Naive B cell (primary cell): ENCODE measurements at places on chromosomes 7 and 10. TPM values are rescaled to one million over a fixed set of nuclear protein-coding genes. Genes with fewer than 3 reads are reported as not detected.

The IFIT3 gene
- polyA plus RNA-seq: 7.3 TPM

The AIFM2 gene
- polyA plus RNA-seq: 1.9 TPM

DNA sequence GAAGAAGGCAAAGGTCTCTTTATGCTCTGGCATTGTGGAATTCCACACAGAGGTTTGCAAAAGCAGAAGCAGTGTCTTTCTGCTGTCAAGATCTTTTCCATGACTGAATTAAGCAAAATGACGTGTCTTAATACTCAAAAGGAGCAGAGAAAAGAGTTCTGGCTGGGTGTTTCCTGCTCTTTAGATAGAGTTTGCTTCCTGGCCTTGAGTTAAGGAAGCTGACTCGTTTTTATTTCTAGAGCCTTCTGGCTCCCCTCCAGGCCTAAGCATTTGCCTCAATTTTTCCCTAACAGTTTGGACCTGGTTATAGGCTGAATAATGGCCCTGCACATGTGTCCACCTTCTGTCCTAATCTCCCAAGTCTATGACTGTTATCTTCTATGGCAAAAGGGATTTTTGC lies 21.6 kb downstream of the TAS2R41 start:
- no peaks in the 10 kb centered on the region for H3K4me1 ChIP-seq
- DNase-seq: no peak
- H3K4me3 ChIP-seq: no peak overlapping the region
- no peaks in the 10 kb centered on the region for H3K27me3 ChIP-seq

DNA sequence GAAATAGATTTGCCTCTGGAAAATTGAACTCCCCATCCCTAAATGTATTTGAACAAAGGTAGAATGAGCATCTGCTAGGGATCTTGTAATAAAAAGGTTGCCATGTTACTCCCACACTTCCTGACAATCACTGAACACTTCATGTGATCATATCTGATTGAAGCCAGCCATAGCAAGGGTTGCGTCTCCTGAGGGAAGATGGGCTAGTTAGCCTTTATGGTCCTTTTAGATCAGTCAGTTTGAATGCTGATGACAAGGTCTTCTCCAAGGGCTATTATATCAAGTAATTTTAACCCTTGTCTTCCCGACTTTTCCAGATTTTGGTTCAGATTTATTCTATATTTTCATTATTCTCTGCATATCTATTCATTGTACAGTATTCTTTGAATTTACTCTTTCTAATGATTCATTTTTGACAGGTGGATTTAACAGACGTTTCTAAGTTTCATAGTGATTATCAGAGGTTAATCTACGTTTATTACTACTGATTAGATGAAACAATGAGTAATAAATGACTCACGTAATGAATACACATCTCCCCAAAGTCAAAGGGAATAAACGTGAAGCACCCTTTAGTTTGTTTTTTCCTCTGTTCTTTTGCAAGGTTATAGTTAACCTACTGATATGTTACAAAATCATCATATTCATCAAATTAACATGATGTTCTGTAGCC lies 28.1 kb downstream of the CSGALNACT2 start:
- DNase-seq: no peak
- peaks cover 6% of the 10 kb centered on the region for H3K4me1 ChIP-seq
- H3K27ac ChIP-seq: no peak overlapping the region
- no peaks in the 10 kb centered on the region for H3K27me3 ChIP-seq

DNA sequence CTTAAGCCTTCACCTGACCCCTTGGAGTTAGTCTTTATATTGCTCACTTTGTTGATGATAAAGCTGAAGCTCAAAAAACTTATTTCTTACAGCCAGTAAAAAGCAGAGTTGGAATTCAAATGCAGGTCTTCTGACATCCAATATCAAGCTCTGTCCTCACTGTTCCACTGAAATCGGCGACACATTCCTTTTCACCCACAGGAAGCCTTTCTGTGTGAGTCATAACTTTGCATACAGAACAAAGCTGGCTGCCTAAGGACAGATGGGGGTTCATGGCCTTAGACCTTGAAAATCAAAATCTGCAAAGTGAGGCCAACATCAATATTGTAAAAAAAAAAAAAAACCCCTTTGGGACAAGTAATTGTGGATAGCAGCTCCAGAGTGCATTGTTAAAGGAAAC lies 21.8 kb upstream of the AKR1B1 start:
- H3K27me3 ChIP-seq: peaks cover 4% of the 10 kb centered on the region
- DNase-seq: no peak
- no peaks in the 10 kb centered on the region for H3K4me1 ChIP-seq

DNA sequence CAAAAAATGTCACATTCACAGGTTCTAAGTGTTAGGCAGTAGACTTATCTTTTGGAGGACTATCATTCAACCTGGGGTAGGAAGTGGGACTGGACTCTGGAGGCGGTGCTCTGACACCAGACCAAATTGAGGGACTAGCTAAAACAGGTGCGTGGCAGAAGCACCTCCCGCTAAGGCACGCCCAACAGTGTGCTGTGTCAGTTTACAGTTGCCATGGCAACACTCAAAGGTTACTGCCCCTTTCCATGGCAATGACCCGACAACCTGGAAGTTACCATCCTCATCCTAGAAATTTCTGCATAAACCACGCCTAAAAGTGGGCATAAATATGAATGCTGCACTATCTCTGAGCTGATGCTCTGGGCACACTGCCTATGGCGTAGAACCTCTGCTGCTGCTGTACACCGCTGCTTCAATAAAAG lies 14.0 kb upstream of the BLNK start:
- peaks cover 7% of the 10 kb centered on the region for H3K36me3 ChIP-seq
- H3K4me3 ChIP-seq: no peak overlapping the region
- H3K27me3 ChIP-seq: no peaks in the 10 kb centered on the region
- H3K4me1 ChIP-seq: peaks cover 59% of the 10 kb centered on the region
- H3K27ac ChIP-seq: peak overlapping the region; percentile 67
